ENCODE measurements at places on chromosomes 1 and 21.

DNA sequence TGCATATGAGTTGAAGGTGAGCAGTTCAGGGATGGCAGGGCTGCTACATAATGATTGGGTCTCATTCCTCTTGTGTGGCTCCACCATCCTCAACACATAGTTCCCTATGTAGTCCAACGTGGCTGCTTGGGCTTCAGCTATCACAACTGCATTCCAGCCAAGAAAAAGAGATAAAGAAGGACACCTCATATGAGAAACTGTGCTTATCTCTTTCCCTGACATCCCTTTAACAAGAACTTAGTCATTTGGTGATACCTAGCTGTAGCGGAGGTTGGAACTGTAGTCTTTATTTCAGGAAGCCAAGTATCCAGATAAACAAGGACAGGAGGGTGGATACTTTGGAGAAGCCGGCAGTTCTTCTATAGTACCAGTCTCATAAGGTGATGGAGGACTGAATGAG lies 42.7 kb upstream of the DNASE2B start:
- DNase-seq = no peak

- no peak for DNase-seq
These were observed 5.5 kb downstream of the KIF26B start for GRCh38 chr1:245160288-245160687.

- no peak for DNase-seq
These were observed 1.4 kb downstream of the TIPRL start for GRCh38 chr1:168180148-168180524.

DNA sequence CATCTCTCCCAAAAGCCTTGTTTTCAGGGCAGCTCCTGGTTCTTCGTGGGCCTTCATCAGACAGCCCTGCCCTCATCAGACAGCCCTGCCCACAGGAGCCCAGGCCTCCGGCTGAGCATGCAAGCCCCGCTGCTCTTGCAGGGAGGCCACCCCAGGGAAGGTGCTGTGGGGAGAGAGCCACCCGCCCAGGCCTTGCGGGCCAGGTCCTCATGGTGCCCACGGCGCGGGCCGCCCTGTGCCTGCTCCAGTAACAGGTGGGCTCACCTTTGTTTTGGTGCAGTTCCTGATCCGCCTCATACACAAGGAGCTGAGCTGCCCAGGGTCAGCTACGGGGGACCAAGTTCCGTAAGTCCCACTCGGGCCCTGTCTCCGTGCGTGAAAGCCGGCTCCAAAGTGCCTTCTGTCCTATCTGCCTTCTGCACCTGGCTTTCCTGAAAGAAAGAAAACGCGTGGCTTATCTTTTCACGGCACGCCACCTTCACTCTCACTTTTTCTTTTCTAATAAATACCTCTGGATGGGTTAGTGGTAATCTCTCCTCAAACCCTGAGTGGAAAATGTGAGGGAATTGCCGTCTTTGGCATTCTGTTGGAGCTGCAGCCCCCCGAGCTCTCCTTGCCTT lies 65.9 kb downstream of the SLC37A1 start:
- DNase-seq = no peak

GRCh38 chr21:45439161-45439872 lies 34.4 kb downstream of the COL18A1 start:
- peak; percentile 87 for DNase-seq

DNA sequence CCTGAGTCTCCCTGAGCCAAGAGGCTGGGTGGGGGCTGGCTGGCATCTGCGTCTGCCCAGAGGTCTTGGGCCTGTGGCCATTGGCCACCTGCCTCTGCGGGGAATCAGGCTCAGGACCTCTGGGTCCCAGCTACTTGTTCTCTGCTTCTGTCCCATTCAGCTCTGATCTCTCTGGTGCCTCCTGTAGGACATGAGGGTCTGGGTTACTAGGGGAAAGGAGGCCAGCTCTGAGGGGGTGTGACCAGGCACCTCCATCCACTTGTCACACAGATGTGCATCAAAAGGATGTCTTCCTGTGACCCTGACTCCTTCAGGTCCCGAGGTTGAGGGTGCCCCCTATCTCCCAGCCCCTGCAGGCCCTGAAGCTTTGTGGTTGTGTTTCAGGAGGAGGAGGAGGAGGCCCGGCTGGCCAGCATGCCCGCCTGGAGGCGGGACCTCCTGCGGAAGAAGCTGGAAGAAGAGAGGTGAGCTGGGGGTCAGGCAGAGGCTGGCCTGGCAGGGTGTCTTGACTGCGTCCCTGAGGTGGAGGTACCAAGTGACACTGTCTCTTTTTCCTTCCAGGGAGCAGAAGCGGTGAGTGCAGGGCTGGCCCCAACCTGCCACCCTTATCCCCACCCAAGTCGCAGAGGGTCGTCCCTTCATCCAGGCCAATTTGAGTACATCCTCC lies 9.0 kb downstream of the TNFRSF25 start:
- no peak for DNase-seq

- DNase-seq = no peak
These were observed 4.8 kb upstream of the IRF6 start for GRCh38 chr1:209810783-209811182.

GRCh38 chr1:93960641-93961147 lies 51.5 kb upstream of the GCLM start:
- DNase-seq = no peak

All from type B pancreatic cell (in vitro differentiated cells).